RWPE1 (cell line): ENCODE measurements at places on chromosomes 16 and 17.

GRCh38 chr17:1907909-1908698 lies 78.3 kb downstream of the RPA1 start:
- DNase-seq = no peak

- DNase-seq = no peak
Measured at GRCh38 chr16:28051486-28051885, 12.0 kb downstream of the GSG1L start.

DNA sequence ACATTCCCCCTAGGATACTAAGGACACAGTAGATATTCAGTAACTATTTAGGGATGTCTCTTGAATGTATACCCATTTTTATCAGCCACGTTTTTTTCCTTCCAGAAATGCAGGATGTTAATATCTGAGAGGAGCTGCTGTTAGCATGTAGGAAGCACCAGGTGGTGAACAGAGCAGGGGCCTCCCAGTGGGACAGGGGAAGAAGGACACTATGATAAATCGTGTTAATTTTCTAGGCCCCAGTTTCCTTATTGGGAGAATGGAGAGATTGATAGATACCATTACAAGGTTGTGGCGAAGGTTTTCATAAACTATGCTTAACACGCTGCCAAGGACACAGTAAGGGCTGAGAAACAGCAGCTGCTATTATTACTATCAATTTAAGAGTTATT lies 45.4 kb downstream of the PRSS54 start:
- no peak for DNase-seq

- DNase-seq = no peak
Measured at GRCh38 chr16:4293822-4294457, 21.1 kb upstream of the TFAP4 start.

GRCh38 chr17:80097844-80098691 lies 3.3 kb upstream of the GAA start:
- DNase-seq = no peak

- peak; percentile 35 for DNase-seq
Measured at GRCh38 chr16:24844101-24845030, 1.4 kb upstream of the SLC5A11 start.

- DNase-seq = no peak
Measured at GRCh38 chr17:47172696-47173565, 16.2 kb downstream of the CDC27 start.

- DNase-seq = peak; percentile 22
Measured at GRCh38 chr16:83574388-83574787, 233.4 kb upstream of the HSBP1 start.

DNA sequence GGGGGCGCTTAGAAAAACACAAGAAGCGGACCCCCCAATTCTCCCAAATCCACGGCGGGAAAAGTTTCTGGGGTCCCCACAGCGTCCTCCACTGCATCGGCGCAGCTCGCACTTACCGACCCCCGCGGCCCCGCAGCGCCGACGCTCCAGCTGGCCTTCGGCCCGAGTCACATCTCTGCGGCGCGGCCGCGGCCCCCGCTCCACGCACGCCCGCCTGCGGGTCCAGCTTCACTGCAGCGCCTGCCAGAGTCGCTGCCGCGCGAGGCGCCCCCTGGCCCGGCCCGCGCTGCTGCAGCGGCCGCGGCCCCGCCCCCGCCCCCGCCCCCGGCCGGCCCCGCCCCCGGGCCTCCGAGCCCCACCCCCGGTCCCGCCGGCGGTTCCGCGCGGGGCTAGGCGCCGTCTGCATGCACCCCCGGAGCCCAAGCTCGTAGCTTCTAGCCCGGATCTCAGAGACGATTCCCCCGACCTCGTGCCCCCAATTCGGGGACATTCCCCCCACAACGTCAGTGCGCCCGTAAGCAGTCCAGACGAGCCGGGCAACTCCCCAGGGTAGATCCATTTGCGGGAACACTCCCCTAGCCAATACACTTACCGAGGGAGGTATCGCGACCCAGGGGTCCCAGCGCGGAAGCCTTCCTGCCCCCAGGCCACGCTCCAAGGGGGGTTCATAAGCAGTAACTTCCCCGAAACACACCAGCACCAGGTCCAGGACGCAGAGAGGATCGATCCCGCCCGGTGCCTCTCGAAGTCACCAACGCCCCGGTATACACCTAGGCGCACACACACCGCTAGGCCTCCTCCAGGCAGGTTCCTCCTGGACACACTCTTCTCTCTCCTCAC lies at the start of gene GPRC5B:
Gene GPRC5B (minus strand): TSS at position 238 of the 840 bp plus-strand sequence. CDS start 12,003 bp downstream, outside the sequence.
- DNase-seq = peak; percentile 36

DNA sequence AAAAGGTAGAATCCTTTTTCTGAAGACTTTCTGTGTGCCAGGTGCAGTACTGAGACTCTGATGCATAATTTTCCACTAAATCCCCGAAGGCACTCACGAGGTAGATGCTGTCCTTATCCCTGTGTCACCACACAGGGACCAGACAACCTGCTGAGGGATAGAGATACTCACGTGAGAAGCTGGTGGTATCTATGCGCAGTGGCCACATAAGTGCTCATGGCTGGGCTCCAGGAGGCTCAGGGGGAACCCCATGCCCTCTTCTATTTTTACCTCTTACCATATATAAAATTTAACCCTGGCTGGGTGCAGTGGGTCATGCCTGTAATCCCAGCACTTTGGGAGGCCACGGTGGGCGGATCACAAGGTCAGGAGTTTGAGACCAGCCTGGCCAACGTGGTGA lies 38.3 kb downstream of the NT5M start:
- DNase-seq = no peak

DNA sequence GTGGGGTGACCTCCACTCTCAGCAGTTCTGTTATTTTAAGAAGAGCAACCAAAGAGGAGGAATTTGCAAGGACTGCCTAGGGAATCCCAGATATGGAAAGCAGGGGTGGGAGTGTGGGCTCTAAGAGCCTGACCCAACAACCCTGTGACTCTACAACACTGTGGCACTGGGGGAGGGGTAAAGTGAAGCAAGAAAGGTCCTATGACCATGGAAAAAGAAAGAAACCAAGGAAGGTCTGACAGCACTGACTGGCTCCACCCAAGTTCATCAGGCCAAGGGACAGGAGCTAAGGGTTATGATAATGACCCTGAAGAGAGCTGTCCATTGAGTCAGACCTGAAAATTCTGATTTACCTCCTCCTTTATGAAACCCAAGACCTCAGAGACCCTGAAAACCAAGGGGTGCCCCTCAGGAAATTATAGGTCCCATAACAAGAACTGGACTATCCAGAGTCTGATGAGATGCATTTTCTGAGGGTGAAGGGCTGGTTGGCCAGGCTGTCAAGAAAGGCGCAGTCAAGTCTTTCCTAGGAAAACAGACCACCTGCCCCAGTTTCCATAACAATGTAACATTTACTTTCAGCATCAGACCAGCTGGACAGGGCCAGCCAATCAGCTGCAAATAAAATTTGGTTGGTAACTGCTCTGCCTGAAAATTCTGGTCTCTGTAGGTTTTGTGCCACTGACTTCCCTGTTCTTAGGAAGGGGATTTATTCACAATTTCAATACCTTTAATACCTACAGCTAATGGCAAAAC lies 53.8 kb upstream of the MTMR4 start:
- no peak for DNase-seq

- no peak for DNase-seq
Measured at GRCh38 chr17:28046034-28046825, 3.8 kb downstream of the NLK start.

- DNase-seq = no peak
Measured at GRCh38 chr16:75576384-75576811, 10.2 kb downstream of the GABARAPL2 start.

- DNase-seq = no peak
Measured at GRCh38 chr17:32452281-32452680, 8.0 kb downstream of the PSMD11 start.

DNA sequence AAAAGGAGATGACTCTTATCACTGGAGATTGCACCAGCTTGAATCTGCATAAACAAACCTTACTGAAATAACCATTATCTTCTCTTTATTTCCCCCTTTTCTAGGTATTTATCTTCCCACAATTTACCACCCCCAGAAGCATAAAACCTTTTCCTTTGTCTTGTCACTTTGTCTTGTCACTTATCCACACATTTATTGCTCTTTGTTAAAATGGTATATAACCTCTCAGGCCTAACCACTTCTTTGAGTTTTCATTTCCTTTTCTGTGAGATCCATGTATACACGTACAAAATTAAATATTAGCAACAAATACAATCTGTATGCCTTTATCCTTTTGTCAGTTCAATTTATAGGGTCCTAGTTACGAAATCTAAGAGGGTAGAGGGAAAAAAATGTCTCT lies 122.9 kb downstream of the CACNG3 start:
- no peak for DNase-seq

DNA sequence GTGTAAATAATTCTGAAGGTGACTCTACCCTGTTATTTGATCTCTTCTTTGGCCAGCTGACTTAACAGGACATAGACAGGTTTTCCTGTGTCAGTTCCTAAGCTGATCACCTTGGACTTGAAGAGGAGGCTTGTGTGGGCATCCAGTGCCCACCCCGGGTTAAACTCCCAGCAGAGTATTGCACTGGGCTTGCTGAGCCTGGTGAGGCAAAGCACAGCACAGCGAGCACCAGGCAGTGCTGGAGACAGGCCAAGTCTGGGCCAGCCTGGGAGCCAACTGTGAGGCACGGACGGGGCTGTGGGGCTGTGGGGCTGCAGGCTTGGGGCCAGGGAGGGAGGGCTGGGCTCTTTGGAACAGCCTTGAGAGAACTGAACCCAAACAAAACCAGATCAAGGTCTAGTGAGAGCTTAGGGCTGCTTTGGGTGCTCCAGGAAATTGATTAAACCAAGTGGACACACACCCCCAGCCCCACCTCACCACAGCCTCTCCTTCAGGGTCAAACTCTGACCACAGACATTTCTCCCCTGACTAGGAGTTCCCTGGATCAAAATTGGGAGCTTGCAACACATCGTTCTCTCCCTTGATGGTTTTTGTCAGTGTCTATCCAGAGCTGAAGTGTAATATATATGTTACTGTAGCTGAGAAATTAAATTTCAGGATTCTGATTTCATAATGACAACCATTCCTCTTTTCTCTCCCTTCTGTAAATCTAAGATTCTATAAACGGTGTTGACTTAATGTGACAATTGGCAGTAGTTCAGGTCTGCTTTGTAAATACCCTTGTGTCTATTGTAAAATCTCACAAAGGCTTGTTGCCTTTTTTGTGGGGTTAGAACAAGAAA lies 5.1 kb downstream of the STH start:
- DNase-seq = no peak

DNA sequence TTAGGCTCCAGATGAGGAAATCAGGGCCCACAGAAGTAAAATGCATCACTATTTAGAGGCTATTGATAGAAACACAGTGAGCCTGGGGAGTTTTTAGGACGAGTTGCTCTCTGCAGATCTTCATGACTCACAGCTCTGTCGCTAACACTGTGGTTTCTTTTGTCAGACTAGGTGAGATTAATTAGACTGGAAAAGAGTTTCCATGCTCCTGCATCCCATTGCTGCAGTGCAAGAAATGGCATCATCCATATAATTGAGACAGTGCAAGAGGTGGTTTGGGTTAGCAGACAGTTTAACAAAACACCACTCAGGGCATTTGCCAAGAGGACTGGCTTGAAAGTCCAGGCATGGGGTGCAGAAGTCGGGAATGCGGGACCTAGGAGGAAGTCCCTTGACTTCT lies 198.8 kb upstream of the CACNG5 start:
- DNase-seq = peak; percentile 41

DNA sequence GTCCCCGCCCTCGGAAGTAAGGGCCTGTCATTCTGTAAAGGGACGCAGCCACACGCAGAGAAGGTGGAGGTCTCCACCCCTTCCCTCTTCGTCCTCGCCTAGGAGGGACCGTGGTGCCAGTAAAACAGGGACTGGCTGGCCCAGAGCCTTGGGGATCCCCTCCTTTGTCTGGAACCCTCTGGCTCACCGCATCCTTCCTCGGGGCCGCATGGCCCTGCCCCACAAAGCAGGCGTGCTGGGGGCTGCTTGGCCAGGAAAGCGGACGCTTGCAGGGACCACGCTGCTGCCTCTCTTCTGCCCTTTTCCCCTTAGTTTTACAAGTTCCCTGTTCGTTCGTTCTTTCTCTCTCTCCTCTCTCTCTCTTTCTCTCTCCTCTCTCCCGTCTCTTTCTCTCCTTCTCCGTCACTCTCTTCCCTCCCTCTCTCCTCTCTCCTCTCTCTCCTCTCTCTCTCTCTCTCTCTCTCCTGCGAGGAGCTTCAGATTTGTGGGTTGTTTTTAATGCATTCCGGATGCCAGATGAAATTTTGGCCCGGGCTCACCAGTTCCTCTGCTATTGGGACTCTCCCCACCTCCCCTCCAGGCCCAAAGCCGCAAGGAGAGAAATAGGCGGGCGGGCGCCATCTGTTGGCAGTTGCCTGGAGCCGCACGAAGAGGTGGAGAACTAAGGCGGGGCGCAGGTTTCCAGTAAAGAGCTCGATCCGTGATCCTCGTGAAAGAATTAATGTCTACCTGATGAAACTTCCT lies 35.1 kb upstream of the CDRT4 start:
- DNase-seq = peak; percentile 70

DNA sequence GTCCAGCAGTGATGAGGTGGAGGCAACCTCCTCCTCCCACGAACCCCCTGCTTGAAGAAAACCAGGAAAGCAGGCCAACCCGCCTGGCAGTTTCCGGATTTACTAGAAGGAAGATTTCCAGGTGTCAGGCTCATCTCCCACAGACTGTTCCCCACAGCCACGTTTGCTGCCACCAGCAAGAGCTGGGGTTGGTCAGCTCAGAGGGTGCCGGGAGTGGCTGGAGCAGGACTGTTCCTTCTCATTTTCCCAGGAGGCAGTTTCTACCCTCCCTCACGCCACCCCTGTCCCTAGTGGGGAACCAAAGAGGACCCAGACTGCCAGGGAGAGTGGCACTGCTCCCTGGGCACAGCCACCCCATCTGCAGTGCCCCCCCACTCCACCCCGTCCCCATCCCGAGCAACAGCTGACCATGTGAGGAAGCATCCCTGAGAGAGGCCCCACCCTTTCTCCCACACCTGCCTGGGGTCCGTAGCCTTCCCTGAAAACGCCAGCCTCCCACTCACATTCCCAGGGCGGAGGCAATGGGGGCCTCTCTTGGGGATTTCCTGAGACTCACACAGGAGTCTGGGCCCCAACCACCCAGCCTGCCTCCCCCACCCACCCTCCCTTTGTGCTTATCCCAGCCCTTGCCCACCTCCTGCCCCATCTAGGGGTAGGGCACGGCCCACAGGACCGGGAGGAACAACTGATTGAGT lies 5.9 kb downstream of the KRT17 start:
- peak; percentile 46 for DNase-seq

DNA sequence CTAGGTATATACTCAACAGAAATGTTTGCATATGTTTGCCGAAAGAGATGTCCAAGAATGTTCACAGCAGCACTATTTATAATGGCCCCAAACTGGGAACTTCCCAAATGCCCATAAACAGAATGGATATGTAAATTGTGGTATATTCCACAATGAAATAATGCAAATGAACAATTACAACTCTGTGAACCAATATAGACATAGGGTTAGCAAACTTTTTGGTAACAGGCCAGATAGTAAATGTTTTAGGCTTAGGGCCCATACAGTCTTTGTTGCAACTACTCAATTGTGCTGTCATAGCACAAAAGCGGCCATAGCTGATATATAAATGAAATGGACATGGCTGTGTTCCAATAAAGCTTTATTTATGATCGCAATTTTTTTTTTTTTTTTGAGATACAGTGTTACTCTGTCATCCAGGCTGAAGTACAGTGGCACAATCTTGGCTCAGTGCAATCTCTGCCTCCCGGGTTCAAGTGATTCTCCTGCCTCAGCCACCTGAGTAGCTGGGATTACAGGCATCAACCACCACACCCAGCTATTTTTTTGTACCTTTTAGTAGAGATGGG lies 16.5 kb downstream of the XYLT1 start:
- no peak for DNase-seq
